ENCODE measurements at places on chromosomes 6 and 20. TPM values are rescaled to one million over a fixed set of nuclear protein-coding genes. Genes with fewer than 3 reads are reported as not detected.

The MOG gene
- not detected for total RNA-seq

DNA sequence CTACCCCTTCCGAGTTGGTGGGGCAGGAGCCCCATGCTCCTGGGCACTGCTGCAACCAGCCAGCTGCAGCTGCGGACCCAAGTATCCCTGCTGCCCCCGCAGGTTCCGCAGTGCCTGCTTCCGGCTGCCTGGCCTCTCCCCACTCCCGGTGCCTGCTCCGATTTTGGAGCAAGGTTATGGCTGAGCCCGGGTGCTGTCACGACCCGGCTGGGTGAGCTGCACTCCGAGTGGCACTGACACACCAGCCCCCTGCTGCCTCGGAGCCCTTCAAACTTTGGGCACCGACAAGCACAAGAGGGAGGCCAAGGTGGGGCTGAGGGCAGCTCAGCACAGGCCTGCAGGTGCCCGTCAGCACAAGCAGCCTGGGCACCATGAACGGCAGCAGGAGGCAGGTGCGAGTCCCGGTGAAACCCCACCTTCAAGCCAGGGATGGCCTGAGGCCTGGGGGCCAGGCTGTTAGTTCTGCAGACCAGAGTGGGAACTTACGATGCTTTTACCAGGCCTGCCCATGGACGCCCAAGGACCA, 25.9 kb upstream of the HACE1 start:
- no peak overlapping the region for H3K4me3 ChIP-seq
- no peak for DNase-seq
- no peak overlapping the region for H3K27ac ChIP-seq
- no peaks in the 10 kb centered on the region for H3K27me3 ChIP-seq

The HLA-G gene
- not detected for total RNA-seq

The MMP24 gene
- not detected for total RNA-seq

The RALGAPA2 gene
- total RNA-seq, result 159 TPM

DNA sequence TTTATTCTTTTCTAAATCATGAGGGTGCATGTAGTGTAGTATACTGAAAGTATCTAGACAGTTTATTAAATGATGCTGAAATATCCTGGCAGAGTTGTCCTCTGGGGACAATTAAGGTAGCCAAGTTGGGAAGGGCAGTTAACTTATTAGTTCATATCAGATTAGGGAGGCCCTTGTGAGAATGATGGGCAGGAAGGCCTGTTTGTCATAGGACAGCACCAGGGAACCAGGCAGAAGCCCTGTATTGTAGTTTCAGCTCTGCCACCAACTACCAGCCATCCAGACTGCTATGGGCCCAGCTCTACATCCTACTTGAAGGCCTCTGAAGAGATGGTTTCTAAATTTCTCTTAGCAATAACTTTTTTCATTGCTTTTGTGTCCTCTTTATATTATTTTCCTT, 4.0 kb downstream of the MYLIP start:
- peaks cover 3% of the 10 kb centered on the region for H3K36me3 ChIP-seq
- H3K4me3 ChIP-seq, result peak overlapping the region; percentile 27
- H3K4me1 ChIP-seq, result peaks cover 69% of the 10 kb centered on the region
- DNase-seq, result no peak

- no peaks in the 10 kb centered on the region for H3K4me1 ChIP-seq
- no peak for DNase-seq
- no peak overlapping the region for H3K27ac ChIP-seq
Observed at GRCh38 chr6:170487707-170488329, 65.3 kb downstream of the PSMB1 start.

- H3K27me3 ChIP-seq, result no peaks in the 10 kb centered on the region
- H3K36me3 ChIP-seq, result no peaks in the 10 kb centered on the region
- H3K4me1 ChIP-seq, result no peaks in the 10 kb centered on the region
- peak; percentile 17 for DNase-seq
Observed at GRCh38 chr6:166767230-166767629, 140.2 kb upstream of the RPS6KA2 start.

DNA sequence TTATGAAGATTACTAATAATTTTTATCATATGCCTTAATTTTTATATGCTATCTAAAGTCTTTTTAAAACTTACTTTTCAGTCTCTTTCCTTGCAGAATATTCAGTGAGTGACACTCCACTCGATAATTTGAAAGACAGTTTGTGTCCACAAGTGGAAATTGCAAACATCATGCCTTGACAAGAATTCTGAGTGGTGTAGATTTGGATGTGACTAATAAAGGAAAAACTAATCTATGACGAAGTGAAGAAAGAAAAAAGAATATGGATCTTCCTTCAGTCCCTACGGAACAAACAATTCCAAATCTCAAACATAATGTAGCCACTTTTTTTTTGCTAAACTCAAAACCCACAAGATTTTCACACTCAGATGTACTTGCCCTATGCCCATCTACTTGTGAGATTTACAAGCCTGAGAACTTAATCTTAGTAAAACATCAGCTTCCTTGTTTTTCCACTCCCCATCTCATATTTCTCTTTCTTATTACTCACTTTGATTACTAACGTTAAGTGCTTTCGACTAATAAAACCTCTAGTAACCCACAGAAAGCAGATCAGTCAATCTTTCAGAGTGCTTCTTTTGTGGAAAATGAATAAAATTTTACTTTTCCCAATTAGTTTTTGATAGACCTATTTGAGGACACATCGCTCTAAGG, 1155.8 kb downstream of the GRIK2 start:
- no peak for DNase-seq
- H3K4me3 ChIP-seq, result no peak overlapping the region
- H3K27ac ChIP-seq, result no peak overlapping the region
- H3K4me1 ChIP-seq, result no peaks in the 10 kb centered on the region

The ULBP3 gene
- not detected for total RNA-seq

DNA sequence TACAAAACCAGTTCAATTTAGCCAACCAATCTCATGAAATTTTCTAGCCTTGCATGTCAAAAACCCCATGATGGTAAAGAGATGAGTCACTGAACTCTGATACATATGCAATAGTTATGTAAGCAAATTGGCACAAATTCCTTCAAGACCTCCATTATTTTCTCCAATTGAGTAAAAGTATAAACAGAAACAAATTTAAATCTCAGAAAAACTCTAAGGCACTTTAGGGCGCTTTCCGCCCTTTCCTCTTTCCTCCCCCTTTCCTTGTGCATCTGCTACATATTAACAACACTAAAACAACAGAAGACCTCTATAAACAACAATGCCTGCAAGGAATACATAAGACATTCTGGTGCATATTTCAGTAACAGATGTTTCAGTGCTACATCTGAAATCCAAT, 48.5 kb downstream of the KIF13A start:
- peaks cover 19% of the 10 kb centered on the region for H3K4me1 ChIP-seq
- no peak for DNase-seq
- H3K36me3 ChIP-seq, result no peaks in the 10 kb centered on the region

The COL21A1 gene
- total RNA-seq, result 4.1 TPM

GRCh38 chr6:69926745-69927144, 60.4 kb downstream of the COL19A1 start:
- no peak overlapping the region for H3K4me3 ChIP-seq
- H3K27ac ChIP-seq, result no peak overlapping the region
- no peaks in the 10 kb centered on the region for H3K4me1 ChIP-seq
- DNase-seq, result no peak
- no peaks in the 10 kb centered on the region for H3K27me3 ChIP-seq

DNA sequence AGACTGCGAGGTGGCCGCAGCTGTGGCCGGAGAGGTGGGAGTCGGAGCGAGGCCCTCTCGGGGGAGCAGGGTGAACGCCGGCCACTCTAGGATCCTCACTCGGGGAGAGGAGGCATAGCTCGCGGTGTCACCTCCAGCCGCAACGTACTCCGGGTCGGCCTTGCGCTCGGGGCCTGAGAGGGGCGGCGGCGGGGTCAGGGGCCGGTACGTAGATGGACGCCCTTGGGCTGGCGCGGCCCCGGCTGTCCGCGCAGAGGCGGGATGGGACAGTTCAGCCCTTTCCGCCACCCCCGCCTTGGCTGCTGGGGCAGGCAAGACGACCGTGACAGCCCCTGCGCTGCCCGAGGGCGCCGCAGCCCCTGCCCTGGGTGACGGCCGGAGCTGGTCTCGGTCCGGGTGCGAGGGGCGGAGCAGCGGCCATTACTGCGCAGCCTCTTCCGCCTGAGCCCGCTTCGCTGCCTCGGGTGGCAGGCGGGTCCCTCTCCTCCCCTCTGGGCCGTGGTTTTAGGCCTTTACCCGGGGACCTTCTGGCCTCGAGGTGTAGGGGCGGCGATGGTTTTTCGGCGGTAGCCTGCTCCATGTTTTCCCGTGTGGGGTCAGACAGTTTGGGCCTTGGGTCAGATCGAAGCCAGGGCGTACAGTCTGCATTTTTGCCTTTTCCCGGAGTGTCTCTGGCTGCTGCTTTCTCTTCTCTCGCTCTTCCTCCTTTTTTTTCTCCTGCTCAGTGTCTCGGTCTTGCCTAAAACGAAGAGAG, 405 bp downstream of the RNF146 start:
- DNase-seq, result peak; percentile 87
- no peaks in the 10 kb centered on the region for H3K4me1 ChIP-seq
- H3K4me3 ChIP-seq, result peak overlapping the region; percentile 84
- H3K36me3 ChIP-seq, result no peaks in the 10 kb centered on the region

The PHF20 gene
- 22.6 TPM for total RNA-seq

DNA sequence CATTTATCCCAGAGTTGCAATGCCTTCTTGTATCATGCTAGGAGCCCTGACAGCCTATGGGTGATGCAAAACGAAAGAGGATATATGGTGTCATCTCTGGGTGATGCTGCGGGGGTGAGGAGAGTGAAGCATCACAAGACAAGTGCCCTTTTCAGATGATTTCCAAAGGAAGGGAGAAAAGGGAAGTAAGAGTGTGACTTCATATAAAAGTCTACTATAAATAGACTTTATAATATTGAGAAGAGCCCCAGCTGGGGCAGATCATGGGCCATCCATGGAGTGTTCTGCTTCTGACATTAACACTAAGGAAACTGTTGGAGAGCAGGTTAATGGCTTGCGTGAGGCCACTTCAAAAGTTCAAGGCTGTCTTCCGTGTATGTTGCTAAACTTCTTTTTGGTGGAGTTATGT, 4.4 kb downstream of the CD83 start:
- H3K27me3 ChIP-seq, result no peaks in the 10 kb centered on the region
- no peak for DNase-seq
- no peak overlapping the region for H3K27ac ChIP-seq
- peaks cover 25% of the 10 kb centered on the region for H3K4me1 ChIP-seq

- no peak overlapping the region for H3K4me3 ChIP-seq
- H3K4me1 ChIP-seq, result no peaks in the 10 kb centered on the region
- no peaks in the 10 kb centered on the region for H3K27me3 ChIP-seq
- no peak overlapping the region for H3K27ac ChIP-seq
- H3K36me3 ChIP-seq, result no peaks in the 10 kb centered on the region
Observed at GRCh38 chr6:23077772-23078171, 508.4 kb downstream of the HDGFL1 start.

DNA sequence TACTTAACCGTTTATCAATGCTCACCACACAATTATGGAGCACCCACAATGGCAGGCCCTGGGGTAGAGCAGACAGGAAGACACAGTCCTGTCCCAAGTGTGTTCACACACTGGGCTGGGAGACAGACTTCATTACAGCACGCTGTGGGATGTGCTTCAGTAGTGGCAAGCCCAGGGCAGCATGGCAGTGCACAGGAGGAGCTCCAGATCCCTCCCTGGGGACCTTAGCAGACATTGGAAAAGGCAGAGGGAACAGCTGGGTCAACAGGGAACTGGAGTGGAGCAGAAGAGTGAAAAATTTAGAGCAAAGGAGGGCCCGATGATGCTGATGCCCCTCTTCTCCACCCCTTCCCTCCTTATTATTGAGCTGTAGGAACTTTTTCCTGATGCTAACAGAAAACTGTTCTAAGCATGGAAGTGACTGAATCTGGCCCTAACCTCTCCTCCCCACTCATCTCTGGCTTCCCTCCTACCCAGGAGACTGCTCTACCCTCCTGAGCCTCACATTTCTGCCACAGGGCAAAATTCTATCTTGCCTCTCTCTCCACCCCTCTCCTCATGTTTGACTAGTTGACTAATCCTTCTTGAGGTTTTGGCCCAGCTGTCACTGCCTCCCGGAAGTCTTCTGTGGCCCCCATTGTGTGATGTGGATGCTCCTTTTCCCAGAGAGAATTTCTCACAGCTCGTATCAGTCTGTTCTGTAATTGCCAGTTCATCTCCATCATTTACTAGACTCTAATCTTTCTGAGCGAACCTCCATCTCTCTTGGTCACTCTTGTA, 41.3 kb upstream of the NOP56 start:
- H3K27me3 ChIP-seq, result no peaks in the 10 kb centered on the region
- H3K4me1 ChIP-seq, result no peaks in the 10 kb centered on the region
- no peaks in the 10 kb centered on the region for H3K36me3 ChIP-seq
- H3K27ac ChIP-seq, result no peak overlapping the region

The RAET1E gene
- not detected for total RNA-seq

DNA sequence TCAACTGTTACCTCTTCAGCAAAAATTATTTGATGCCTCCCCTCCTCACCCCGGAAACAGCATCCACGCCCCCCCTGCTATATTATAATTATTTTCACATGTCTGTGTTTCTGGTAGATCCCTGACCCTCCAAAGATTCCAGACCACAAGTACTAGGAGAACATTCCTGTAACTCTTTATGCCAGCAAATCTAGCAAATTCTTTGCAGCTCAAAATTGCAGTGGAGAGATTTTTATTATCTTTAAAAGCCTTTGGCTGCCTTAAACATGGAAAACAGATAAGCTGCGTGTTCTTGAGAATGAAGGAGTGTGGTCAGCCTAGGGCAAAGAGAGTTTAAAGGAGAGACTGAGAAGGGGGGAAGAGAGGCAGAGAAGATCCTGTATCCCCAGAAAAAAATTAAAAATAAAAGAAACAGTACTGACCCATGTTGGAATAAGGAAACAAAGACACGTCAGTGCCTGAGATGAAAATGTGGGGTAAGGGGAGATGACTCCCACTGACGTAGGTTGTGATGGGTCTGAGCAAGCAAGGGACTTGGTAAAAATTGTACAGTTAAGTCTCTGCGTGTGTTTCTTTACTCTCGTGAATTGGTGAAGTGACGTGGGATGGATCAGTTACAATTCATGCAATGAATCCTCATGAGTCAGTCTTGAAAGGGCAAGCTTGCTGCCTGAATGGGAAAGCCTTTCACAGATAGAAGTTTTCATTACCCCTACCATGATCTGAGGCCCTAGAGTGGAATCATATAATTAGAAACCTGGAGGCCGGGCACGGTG, 8.3 kb downstream of the ID4 start:
- peaks cover 31% of the 10 kb centered on the region for H3K4me1 ChIP-seq
- H3K4me3 ChIP-seq, result no peak overlapping the region
- DNase-seq, result no peak
- no peaks in the 10 kb centered on the region for H3K36me3 ChIP-seq
- no peaks in the 10 kb centered on the region for H3K27me3 ChIP-seq

Data from stomach (tissue), 19 donors.